Gastroesophageal sphincter (tissue), 4 donors: ENCODE measurements at places on chromosomes 5 and 9. TPM values are rescaled to one million over a fixed set of nuclear protein-coding genes. Genes with fewer than 3 reads are reported as not detected.

SLC6A7 gene
- total RNA-seq = not detected

FSD1L gene
- 10.0 TPM for total RNA-seq

ERAP2 gene
- 8.0 TPM for total RNA-seq

UBE2QL1 gene
- 0.16 TPM for total RNA-seq

FCHO2 gene
- total RNA-seq = 30.6 TPM

MYORG gene
- 4.3 TPM for total RNA-seq

SERINC5 gene
- total RNA-seq = 6.5 TPM

TRIM32 gene
- total RNA-seq = 24.9 TPM

DNA sequence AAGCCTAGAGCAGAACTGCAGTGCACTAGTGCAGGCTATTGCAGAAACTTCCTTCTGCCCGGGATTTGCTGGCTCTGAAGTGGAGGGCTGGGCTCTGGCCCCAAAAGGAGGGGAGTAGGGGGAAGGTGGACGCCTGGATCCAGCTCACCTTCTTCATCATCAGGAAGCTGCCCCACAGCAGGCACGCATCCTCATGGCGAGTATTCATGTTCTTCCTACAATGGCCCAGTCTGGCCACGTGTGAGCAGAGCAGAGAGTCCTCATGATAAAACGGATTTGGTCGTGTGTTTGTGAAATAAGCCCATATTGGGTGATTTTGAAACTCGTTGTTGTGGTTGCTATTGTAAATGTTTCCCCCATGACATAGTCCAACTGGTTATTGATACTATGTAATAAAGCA lies 8.2 kb upstream of the GLIPR2 start:
- no peak for ATAC-seq

- ATAC-seq = no peak
These were observed 22.6 kb downstream of the PTGS1 start for GRCh38 chr9:122393284-122393983.

DNA sequence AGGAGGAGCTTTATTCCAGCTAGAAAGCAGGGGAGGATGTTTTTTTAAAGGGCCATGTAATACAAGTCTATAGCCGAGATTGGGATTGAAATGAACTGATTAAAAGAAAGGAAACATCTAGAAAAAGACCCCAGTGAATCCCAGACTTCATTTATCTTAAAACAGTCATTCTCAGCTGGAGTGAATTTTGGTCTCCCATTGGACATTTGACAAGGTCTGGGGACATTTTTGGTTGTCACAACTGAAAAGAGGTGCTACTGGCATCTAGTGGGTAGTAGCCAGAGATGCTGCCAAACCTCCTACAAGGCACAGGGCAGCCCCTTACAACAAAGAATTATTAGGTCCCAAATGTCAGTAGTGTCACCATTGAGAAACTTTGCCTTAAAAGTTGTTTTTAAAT lies 16.3 kb upstream of the SPINK4 start:
- ATAC-seq = no peak

DNA sequence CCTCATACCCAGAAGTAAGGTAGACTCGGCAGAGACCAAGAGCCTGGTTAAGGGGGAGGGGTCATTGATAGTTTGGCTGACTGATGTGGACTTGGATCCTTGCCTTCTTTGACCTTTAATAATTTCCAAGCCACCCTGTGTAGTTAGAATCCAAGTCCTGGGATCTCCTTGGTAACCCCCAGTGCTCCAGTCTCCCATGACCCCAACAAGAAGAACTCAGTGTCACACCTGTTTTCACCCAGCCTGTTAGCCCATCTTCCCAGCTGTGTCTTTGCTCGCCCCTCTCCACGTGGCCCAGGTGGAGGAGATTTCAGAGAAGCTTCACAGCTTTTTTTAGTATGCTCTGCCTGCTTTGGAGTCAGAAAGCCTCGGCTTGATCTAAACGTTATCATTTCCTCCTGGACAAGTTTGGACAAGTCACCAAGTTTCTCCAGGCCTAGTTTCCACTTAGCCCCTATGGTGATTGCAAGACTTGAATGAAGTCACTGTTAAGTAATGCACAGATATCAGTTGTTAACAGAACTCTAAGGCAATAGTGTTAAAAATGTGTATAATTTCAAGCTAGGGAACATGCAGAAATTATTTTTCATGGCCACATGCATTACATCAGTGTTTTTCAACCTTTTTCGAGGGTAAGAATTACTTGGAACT lies 170.0 kb downstream of the TMEM38B start:
- ATAC-seq = no peak

- ATAC-seq = no peak
These were observed 74.1 kb upstream of the HSPA9 start for GRCh38 chr5:138649316-138649720.

DNA sequence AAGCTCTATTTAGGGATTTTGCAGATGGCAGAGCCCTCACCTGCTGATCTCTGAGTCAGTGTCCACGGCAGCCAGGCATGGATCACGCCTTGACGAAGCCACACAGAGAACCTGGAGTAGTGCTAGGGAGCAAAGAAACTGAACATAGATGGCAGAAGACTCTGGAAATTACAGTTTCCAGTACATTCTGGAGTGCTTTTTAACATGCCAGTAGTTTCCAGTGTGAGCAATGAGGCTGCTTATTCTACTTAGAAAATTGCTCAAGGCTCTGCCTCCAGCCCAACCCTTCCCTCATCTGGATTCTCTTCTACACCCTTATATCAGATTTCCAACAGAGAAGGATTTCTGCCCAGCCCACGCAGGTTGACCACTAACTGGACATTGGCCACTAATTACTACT lies 203.3 kb downstream of the ADAMTS12 start:
- ATAC-seq = peak; percentile 20

DNA sequence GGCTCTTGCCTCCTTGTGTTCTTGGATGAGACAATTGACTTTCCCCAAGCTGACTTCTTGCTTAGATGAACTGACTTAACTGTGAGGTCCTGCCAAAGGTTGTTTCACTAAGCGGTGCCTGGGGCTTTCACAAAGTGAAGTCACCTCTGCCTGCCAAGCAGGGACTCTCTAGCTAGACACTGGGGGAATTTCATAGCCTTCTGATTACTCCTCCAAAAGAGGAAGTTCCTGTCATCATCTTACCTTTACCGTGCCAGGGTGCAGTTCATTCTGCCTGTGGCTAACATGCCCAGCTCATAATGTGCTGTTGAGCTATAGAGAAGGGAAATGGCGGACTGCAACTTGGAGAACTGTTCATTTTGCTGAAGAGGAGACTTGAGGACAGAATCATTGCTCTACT lies 472.0 kb upstream of the WWC1 start:
- no peak for ATAC-seq

- ATAC-seq = no peak
These were observed 94.6 kb downstream of the SH3TC2 start for GRCh38 chr5:148968311-148968710.

DNA sequence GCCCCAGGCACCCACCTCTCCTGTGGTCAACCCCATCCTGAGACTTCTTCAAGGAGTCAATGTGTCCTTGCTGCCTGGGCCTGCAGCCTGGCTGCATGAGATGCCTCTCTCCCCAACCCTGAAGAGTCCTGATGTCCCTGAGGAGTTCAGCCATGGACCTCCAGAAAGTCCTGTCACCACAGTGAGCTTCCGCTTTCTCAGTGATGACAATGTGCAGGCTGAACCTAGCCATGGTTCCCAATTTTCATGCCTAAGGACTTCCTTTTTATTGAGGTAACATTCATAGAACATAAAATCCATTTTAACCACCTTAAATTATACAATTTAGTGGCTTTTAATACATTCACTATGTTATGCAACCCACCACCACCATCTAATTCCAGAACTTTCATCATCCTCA lies 29.1 kb downstream of the DAP start:
- no peak for ATAC-seq

- no peak for ATAC-seq
These were observed 2031.2 kb upstream of the CDH6 start for GRCh38 chr5:29162297-29162696.

- ATAC-seq = no peak
These were observed 218.1 kb downstream of the TRIM32 start for GRCh38 chr9:116905171-116905588.

- ATAC-seq = peak; percentile 37
These were observed 737 bp downstream of the RNF180 start for GRCh38 chr5:64166201-64166959.

GRCh38 chr5:59209758-59210359 lies 627.0 kb downstream of the RAB3C start:
- no peak for ATAC-seq

DNA sequence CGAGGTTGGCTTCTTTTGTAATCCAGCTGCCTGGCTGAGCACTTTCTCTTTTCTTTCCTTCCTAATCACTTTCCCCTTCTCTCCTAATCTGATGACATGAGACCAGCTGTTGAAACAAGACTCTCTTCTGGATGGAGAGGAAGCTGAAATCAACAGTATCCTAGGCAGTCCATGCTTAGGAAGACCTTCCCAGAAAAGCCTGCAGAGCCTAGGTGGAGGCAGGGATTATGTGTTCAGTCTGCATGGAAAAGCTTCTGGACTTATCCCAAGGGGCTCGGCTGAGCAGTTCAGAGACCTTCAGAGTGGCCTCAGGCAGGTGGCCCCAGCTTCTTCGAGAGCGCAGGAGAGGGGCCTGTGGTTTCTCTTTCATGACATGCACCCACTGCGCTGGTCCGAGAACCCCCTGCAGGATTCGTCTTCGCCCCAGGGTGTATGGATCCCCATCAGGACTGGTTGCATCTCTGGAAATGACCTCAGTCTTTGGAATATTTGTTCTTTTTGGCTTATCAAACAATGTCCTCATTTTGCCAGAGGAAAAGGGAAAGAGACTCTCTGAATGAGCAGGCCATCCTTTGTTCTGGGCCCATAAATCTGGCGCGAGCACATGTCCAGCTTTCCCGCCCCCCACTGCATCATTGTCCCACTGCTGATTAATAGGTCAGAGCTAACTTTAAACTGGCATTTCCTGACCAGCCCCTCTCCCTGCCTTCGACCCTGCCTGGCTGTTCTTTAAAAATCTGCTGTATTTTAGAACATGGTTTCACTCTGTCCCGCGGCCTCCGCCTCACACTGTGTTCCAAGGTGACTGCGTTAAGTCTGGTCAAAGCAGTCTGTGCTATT lies 177.9 kb upstream of the KLF4 start:
- peak; percentile 67 for ATAC-seq

DNA sequence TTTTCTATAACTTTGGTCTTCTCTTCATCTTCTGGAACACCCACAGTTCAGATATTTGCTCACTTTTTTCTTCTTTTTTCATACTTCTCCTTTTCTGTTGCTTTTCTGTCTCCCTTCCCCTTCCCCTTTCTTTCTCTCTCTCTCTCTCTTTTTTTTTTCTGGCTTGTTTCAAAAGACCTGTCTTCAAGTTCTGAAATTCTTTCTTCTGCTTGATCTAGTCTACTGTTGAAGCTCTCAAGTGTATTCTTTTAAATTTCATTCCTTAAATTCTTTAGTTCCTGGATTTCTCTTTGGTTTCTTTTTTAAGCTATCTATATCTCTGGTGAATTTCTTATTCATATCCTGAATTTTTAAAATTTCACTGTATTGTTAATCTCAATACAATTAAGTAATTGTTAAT lies 11.2 kb downstream of the ALG2 start:
- ATAC-seq = no peak

DNA sequence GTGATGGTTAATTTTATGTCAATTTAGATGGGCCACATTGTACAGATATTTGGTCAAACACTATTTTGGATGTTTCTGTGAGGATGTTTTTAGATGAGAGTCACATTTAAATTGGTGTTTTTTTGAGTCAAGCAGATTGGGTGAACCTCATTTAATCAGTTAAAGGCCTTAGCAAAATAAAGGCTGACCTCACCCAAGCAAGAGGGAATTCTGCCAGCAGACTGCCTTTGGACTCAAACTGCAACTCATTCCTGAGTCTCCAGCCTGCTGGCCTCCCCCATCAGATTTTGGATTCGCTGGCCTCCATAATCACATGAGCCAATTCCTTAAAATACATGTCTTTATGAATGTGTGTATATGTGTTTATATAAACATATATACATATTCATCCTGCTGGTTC lies 282.7 kb upstream of the POU5F2 start:
- ATAC-seq = no peak

- ATAC-seq = no peak
These were observed 71.4 kb downstream of the LRSAM1 start for GRCh38 chr9:127522727-127523126.

- ATAC-seq = no peak
These were observed 145.9 kb downstream of the ASTN2 start for GRCh38 chr9:117268847-117269446.

- ATAC-seq = no peak
These were observed 41.6 kb upstream of the ZBTB43 start for GRCh38 chr9:126763130-126763764.

- no peak for ATAC-seq
These were observed 457.3 kb upstream of the ARRDC3 start for GRCh38 chr5:91840412-91840811.

DNA sequence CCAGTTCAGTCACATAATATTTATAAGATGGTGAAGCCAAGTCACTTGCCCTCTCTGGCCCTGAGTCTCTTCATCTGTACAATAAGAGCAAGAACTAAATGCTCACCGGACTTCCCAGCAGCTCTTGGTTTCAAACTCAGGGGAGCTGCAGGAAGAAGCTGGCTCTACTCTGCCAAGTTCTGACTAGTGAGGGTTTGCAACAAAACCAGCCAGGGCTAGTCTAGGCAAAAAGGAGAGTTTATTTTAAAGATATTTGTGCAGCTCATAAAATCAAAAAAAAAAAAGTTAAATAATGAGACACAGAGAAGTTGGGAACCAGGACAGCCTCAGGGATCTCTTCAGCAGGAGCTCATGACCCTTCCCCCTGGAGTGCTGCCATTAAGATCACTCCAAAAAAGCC lies 107.3 kb downstream of the DOCK2 start:
- no peak for ATAC-seq

- ATAC-seq = no peak
These were observed 67.4 kb downstream of the CHSY3 start for GRCh38 chr5:129971714-129972113.

DNA sequence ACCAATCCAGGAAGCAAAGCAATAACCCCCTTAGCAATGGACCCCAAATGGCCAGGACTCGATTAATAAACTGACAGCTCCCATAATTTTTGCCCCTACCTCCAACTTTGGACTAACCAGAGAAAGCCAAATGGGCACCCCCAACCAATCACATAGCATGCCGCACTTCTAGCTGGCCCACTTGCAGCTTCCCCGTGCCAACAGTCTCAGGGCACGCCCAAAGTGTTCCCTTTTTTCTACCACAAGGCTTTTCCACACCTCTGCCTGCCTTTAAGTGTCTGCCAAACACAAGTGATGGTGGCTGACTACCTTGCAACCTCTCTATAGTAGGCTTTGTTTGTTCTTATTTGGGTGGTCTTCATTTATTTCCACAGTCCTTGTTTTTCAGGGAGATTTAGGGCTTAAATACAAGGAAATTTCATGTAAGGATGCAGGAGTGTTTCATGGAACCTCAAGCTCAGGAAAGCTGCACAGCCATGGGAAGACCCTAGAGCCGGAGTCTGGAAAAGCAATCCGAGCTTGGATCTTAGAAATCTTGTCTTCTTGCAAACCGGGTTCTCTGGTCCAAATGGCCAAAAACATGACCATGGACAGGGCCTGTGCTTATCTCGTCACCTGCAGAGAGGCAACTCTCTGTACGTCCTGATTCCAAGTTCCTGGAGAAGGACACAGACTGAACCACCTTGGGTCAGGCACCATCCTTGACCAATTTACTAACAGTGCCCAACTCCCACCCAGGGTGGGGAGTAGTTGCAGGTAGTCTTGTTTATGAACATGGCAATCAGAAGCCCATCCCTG lies 89.2 kb downstream of the THBS4 start:
- ATAC-seq = no peak
